Activated B cell treated with CpG ODN at 0.5 μM for 24 hours (primary cell): ENCODE measurements at places on chromosomes 2 and 18. TPM values are rescaled to one million over a fixed set of nuclear protein-coding genes. Genes with fewer than 3 reads are reported as not detected.

GRCh38 chr18:64713284-64713683 is 564.4 kb upstream of the LINC00305 start:
- DNase-seq, result no peak

SRD5A2 gene
- total RNA-seq, result not detected in 2 replicates

- no peak for DNase-seq
Measured at GRCh38 chr2:227545990-227546389, 52.7 kb upstream of the SCYGR2 start.

GRCh38 chr2:50693285-50693684 is 338.6 kb downstream of the NRXN1 start:
- no peak for DNase-seq

- DNase-seq, result no peak
Measured at GRCh38 chr2:113219889-113220641, 46.3 kb downstream of the PSD4 start.

- no peak for DNase-seq
Measured at GRCh38 chr2:223928113-223929006, 16.8 kb downstream of the WDFY1 start.

- DNase-seq, result no peak
Measured at GRCh38 chr2:178076130-178076529, 3.6 kb upstream of the PDE11A start.

PROC gene
- not detected in 2 replicates for total RNA-seq

- DNase-seq, result no peak
Measured at GRCh38 chr2:218382785-218383184, 712 bp downstream of the SLC11A1 start.

DNA sequence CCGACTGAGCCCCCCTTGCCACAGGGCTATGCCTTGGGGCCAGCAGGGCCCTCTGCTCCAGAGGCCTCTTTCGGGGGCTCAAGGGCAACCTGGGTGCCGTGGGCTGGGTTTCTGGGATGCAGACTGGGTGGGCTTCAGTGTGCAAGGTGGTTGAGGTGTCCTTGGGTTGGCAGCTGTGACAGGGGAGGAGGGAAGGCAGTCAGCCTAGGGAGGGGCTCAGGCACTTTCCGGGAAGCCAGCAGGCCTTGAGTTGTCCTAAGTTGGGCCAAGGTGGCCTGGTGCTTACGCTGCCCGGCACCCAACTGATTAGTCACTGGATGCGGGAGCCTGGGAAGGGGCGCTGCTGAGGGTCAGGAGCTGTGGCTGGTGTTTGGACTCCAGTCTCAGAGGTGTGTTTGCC is 199.5 kb downstream of the TWIST2 start:
- no peak for DNase-seq

DNA sequence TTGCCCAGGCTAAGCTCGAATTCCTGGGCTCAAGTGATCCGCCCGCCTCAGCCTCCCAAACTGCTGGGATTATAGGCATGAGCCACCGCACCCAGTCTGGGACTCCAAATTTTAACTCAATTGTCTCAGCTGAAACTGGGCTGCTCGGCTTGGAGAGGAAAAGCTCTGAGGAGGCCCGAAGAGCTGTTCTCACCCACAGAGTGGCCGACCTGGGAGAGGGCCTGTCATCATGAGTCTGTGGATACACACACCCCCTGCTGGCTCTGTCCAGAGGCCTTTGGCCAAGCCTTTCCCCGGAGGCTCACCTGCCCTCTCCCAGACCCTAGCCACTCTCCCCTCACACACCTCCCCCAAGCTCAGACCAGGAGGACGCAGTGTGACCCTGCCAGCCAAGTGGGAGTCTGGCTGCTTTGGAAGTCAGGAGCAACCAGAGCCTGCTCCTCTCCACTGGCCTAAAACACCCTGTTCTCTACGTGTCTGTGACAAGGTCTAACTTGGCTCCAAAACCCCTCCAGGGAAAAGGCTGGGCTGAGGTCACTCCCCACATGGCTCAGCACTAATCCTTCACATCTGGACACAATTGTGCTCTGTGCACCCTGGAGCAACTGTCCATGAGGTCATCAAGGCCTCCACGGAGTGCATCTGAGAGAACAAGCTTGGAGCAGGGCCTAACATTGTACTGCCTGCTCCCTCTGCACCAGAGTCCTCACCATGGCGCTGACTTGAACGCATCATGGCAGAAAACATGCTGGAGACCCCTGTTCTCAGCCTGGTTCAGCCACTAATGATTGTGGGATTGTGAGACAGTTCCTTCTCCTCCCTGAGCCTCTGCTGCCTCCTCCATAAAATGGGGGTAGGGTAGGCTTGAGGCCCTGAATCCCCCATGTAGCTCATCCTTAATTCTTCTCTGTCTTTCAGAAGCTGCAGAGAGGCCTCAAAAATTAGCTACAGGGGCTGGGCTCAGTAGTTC is 49.9 kb upstream of the RAB6C start:
- DNase-seq, result no peak
